Stimulated activated CD8-positive, alpha-beta memory T cell treated with anti-CD3 and anti-CD28 coated beads, Interleukin-15, amount 100 ng/mL, for 4 hours (primary cell): ENCODE measurements at places on chromosomes 11 and 22.

DNA sequence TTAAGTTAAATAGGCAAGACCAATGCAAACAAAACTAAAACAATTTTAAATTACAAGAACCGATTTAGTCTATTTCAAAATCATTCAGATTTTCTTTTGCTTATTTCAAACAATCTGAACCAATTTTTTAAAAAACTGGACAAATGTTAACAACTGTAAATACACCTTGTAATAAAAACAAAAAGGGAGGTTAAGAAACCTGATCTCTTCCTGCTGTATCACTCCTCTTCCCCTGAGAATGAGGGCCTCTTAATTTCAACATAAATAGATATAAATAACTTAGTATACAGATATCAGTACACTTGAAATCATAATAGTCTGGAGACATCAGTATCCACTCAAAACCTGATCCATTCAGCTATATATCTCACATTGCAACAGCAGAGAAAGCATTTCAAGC is 346.6 kb downstream of the TTC28 start:
- no peak for DNase-seq

DNA sequence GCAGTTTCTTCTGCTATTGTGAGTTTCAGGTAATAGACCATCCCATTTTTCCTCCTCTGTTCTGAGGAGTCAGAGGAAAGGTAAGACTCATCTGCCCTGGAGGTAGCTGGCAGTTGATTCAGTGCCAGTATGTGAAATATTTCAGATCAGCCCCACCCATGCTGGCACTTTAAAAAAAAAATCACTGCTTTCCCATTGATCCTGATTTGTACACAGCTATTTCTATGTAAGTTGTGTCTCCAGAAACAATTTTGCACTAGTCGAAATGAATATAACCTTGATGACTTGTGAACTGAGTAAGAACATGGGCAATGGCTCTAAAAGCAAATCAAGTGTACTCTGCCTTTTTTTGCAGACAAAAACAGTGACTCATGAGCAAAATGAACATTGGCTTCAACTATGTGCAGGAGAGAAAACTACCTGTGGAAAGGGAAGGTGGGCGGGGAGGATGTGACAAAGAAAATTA is 82.0 kb upstream of the OR5AK2 start:
- no peak for DNase-seq

DNA sequence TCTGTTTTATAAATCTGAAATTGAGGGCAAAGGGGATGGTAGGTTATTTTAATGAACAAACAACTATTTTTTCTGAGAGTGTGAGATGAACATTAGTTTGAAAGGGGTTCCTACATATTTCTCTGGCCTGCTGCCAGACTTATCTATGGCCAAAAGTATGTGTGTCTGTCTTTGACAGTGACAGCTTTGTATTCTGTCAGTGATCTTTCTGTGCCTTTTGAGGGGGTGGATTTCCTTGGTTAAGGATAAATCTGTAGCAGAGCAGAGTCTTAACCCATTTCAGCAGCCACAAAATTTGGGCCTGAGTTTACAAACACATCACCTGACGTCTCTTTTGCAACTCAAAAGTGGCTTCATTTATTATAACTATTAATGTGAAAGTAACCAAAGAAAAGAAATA is 30.9 kb downstream of the ZFTA start:
- DNase-seq: no peak

- no peak for DNase-seq
These were observed 33.1 kb upstream of the SMPD1 start for GRCh38 chr11:6357222-6357621.

DNA sequence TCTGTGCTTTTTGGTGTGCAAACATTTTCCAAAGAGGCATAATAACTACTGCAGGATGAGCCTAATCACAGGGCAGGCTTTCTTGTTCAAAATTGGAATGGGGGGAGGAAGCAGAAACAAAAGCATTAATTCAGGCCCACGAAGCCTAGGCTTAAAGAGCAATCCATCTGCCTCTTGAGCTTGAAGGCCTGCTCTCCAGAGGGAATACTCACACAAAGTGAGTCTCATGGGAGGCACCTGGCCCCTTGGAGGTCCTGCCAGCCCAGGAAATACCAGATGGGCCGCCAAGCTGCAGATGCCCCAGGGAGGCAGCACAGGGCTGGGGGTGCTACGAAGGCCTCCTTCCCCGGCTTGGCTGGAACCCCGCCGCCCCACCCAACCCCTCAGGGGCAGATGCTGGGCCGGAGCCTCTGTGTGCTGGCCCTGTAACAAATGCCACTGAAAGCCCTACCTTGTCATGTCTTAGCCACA is 39.3 kb upstream of the COMT start:
- no peak for DNase-seq

DNA sequence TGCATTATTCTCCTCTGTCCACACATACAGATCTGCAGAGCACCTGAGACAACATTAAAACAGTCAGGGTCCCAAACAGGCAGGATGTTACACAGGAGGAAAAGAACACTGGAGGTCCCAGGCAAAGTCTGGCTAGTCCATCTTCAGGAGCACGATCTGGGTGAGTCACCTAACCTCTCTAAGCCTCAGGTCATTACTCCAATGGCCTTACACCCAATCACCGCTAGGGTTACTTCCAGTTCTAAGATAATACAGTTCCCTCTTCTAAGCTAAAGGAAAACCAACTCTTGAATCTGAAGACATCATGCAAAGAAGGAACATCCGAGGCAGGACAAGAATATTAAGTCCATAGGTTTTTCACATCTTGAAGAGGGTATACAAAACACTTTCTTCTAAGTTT is 24.5 kb downstream of the ASCC2 start:
- no peak for DNase-seq

- DNase-seq: no peak
These were observed 11.7 kb downstream of the POU2AF3 start for GRCh38 chr11:111310088-111310487.

GRCh38 chr11:11440144-11440543 is 87.1 kb upstream of the CSNK2A3 start:
- no peak for DNase-seq

DNA sequence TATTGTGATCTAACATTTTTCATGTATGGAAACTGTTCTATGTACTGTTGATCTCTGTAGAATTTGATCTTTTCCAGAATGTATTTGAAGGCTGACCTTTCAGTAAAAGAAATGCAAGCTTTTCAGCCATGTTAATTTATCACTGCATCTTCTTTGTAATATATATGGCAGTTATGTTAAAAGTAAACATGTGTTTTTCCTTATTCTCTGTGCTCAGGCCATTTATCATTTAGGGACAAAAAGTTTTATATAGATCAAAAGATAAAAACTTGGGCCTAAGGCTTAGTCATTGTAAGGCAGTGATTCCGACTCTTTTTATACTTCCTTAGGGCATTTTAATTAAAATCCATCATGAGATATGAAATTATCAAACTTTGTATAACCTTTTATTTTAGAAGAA is 48.7 kb downstream of the KDM2A start:
- DNase-seq: no peak

- DNase-seq: no peak
These were observed 1.3 kb downstream of the EHBP1L1 start for GRCh38 chr11:65576867-65577755.

- DNase-seq: no peak
These were observed 42.3 kb upstream of the RDX start for GRCh38 chr11:110338684-110339083.

GRCh38 chr11:4642043-4642442 is 1.7 kb upstream of the OR51E1 start:
- DNase-seq: no peak

DNA sequence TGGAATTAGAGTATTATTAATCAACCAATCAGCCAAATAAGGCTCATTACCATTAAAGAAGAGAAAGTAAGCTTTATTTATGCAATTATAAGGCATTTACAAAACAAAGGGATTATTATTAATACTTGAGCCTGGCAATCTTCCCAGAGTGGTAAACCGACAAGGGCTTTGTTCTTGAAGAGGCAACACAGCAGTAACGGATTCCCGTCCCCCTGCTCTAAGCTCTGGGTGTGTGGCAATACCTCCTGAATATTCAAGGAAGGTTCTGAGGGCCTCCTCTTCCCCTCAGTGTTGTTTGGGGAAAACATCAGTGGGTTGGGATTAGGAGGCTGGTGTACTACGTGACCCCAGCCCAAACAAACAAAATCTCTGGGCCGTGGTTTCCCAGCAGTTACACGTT is 176.5 kb downstream of the TENM4 start:
- no peak for DNase-seq

- DNase-seq: peak; percentile 50
These were observed 457 bp downstream of the CPSF7 start for GRCh38 chr11:61429346-61429690.

- peak; percentile 13 for DNase-seq
These were observed 1.1 kb downstream of the SYTL2 start for GRCh38 chr11:85809863-85810262.

GRCh38 chr11:112734207-112734606 is 227.0 kb upstream of the NCAM1 start:
- no peak for DNase-seq

- no peak for DNase-seq
These were observed 202.9 kb upstream of the KIRREL3 start for GRCh38 chr11:127203490-127203889.

- no peak for DNase-seq
These were observed 430.8 kb upstream of the CNTN5 start for GRCh38 chr11:98589967-98590366.

GRCh38 chr11:64028398-64029115 is 7.2 kb upstream of the FLRT1 start:
- DNase-seq: no peak

DNA sequence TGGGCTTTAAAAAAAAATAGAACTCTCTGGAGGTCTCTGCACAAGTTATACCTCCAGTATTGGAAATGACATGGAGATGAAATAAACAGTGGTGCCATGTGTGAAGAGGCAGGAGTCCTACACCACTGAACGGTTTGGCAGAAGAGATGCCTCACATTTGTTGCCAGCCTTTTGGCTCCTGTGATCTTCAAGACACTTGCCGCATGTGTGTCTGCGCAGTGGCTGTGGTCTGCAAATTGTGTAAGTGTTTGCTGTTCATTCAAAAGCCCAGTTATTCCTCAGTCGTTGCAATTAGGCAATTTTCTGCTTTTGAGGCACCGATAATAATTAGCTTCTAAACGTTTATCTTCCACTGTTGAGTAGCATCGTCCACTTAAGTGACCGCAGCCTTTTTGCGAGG is 319.1 kb downstream of the BRD1 start:
- DNase-seq: no peak

- DNase-seq: no peak
These were observed 104.5 kb downstream of the CHST1 start for GRCh38 chr11:45560913-45561281.

DNA sequence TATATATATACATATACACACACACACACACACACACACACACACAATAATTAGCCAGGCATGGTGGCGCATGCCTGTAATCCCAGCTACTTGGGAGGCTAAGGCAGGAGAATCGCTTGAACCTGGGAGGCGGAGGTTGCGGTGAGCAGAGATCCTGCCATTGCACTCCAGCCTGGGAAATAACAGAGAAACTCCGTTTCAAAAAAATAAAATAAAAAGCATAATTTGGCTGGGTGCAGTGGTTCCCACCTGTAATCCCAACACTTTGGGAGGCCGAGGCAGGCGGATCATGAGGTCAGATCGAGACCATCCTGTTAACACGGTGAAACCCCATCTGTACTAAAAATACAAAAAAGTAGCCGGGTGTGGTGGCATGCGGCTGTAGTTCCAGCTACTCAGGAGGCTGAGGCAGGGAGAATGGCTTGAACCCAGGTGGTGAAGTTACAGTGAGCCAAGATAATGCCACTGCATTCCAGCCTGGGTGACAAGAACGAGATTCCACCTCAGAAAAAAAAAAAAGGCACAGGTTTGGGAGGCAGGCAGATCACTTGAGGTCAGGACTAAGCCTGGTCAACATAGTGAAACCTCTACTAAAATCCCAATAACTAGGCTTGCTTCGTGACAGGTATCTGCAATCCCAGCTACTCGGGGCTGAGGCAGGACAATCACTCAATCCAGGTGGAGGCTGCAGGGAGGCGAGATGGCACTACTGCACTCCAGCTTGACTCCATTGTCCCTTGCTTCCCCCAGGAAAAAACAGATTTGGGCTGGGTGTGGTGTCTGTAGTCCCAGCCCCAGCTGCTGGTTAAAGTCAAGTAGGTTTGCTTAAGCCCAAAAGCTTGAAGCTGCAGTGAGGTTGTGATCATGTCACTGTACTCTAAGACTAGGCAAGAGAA is 11.8 kb upstream of the WDR74 start:
- no peak for DNase-seq

DNA sequence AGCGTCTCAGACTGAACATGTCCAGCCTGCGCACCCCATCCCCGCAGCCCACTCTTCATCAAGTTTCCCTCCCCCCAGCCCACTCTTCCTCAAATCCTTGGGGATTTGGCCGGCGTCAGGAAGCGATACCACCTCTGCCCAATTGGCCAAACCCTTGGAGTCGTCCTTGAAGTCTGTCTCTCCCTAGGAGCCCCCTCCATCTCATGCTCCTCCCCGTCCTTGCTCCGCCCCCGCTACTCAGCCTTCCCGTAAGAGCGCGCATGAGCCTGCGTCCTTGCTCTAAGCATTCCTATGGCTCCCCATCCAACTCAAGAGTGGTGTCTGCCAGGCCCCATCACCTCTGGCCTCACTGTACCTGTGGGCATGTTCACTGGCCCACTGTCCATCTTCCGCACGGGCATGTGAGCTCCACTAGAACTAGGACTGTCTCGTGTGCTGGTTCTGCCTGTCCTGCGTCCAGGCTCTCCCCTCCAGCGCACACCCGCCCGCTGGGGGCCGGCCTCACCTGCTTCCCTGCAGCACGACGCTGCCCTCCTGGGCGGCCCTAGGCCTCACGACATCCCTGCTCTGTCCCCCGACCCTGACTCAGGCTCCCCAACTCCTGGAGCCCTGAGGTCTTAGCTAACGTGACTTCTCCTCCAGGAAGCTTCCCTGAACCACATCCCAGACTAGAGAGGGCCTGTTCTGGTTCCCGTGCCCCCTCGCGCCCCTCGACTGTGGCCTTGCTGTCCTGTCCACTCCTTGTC is 30.5 kb upstream of the TTLL12 start:
- no peak for DNase-seq

- no peak for DNase-seq
These were observed 23.2 kb downstream of the TAF1D start for GRCh38 chr11:93718057-93718563.
